NCI-H2107 (cell line): ENCODE measurements at places on chromosomes 4 and X.

DNA sequence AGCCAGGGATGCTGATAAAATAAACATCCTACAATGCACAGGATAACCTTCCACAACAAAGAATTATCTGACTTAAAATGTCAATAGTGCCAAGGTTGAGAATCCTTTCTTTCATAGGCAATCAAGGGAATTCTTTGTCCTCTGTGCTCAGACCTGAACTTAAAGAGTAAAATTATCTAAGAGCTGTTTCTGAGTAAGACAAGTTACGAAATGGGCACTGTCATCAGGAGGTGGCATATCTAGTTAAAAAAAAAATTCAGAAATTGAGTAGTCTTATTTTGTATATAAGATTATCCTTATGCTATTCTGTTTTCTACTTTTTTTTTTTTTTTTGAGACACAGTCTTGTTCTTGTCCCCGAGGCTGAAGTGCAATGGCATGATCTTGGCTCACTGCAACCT is 3.3 kb upstream of the RAB33B start:
- DNase-seq, result no peak

GRCh38 chrX:110985470-110985869 is 110.5 kb upstream of the PAK3 start:
- DNase-seq, result no peak

DNA sequence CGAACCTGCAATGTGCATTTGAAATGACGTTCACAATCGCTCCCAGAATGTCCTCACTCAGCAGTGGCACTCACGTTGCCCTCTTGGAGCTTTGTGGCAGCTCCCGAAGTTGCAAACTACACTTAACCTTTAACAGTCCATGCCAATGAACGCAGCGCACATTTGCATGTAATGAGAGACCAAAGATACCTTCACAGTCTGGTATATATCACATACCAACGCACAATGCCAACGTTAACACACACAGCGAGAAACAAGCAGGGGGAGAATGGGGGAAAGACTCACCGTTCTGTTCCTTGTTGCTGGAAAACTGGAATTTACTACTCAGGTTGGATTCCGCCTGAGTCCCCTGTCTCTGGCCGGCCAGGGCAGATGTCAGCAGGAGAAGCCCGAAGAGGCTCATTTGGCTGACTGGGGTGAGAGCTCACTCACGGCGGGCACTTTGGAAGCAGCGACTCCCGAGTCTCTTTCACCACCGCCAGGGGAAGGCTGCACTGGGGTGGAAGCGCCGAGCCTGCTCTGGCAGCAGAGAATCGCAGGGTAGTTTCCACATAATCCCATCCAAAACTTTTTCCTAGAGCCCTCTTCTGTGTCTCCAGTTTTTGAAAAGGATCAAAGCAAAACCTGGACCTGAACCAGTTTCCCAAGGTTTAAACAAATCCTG is 966 bp downstream of the PDGFC start:
- DNase-seq, result peak; percentile 1

DNA sequence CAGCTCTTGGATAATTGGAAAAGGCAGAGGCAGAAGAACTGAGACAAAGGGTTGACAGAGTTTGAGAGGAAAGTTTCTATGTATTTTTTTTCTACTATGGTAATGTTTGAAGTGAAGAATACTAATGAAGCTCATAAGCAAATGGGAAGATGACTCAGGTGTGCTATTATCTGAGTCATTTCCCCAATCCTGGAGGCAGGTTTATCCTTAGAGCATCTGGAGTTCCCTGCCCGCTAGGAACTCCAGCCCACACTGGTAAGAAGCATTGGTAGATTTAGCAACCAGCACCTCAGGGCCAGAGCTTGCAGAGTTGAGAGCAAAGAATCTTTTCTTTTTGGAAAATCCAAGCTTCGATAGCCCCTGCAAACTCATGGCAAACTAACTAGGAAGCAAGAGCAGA is 55.2 kb downstream of the DOCK11 start:
- no peak for DNase-seq

- no peak for DNase-seq
These were observed 156.0 kb upstream of the BCOR start for GRCh38 chrX:40253771-40254170.

DNA sequence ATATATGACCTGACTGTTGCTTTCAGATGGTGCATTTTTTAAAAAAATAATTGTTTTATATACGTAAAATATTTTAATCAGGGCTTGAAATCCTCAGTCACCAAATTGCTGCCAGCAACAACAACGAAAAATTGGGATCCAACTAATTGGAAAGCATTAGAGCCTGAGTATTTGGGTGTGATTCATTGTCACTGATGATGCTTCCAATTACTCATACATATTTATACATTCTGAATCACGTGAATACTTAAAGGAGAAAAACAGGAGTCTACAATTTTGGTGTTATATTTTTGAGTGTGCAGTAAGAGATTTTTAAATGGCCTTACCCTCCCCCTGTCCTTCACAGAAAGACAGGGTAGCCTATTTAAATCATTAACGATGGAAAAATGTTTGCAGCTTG is 765.6 kb upstream of the TENM3 start:
- no peak for DNase-seq

- no peak for DNase-seq
These were observed 473.8 kb downstream of the SPRY1 start for GRCh38 chr4:123870216-123870876.

DNA sequence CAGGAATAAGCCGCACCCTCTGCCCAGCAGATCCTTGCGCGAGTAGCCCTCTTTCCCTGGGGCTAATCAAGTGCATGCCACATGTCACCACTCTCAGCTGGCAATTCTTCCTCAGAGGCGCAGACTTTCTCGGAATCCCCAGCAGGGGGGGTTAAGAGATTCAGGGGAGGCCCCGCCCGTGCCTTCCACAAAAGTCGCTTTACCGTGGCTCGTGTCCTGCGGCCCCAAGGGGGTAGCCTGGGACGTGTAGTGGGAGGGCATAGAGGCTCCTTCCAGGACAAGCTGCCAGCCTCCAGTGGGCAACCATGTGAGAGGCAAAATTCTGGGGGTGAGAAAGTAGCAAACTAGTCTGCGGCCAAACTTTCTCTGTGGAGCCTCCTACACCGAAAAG is 652 bp downstream of the SRPX start:
- DNase-seq, result no peak

DNA sequence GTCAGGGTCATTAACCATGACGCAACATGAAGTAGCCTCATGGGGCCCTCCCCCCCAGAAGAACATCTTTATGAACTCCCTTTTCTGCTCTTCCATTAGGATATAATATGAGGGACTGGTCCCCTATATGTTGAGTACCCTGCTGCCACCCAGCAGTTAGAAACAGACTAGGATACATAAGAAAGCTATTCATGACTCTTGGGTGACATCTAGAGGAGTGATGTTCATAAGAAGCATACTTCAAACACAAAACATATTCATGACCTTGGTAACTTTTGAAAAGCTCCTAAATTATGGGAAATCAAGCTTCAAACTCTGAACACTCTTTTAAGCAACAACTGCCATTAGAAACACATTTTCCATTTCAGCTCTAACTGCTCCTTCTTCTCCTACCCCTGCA is 155.2 kb upstream of the SPIN4 start:
- peak; percentile 12 for DNase-seq

- no peak for DNase-seq
These were observed 645 bp downstream of the APLN start for GRCh38 chrX:129653971-129654651.

DNA sequence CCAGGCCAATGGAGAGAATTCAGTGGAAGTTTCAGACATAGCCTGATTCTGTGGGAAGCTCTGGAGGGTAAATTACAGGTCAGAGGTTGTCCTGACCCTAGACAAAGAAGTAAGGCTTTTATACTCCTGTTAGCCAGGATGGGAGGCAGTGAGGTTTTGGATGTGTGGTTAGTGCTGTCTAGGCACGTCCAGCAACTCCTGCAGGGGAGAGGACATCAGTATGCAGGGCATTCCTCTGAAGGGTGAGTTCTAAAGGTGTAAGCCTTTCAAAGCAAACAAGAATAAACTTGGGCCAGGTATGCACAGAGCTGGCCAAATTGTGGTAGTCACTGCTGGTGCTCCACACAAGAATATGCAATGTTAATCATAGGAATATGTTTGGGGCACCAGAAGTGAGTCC is 562.5 kb downstream of the CCSER1 start:
- no peak for DNase-seq
